ENCODE measurements at places on chromosomes 1 and 21.

GRCh38 chr21:17763288-17764037 lies 55.7 kb downstream of the C21orf91 start:
- no peak for DNase-seq

DNA sequence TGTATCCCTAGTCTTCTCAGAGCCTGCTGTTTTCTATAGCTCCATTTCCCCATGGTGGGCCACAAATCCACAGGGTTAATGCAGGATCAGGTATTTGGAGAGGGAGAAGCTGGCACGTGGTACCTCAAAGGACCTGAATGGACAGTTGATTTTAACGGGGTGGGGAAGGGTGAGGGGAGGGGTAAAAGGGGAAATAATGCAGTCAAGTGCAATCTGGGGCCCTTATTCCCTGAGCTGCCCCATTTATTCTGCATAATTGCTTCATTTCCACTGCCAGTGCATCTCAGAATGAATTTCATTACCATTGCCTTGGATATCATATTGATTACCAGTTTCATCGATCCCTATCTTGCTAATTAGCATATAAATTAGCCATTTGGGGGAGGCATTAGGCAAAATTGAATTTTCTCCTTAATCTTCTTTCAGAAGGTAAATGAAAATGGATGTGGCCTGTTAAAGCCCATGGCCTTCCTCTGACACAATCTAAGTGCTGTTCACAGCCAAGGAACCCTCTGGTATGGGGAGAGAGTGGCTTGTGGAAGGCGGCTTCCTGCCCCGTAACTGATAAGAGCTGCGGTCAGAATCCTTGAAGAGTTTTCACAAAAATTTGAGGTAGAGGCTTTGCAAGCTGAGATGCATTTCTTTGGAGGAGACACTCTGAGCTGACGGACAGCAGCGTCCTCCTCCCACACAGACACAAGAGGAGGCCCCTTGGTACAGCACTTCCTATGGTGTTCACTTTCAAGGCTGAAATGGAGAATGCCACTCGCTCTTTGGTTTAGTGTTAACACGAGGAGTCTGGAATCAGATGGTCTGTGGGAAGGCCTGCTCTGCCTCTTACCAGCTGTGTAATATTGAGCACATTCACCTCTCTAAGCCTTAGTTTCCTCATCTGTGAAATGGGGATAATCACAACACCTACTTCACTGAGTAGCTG lies 34.4 kb downstream of the PHC2 start:
- peak; percentile 97 for DNase-seq

DNA sequence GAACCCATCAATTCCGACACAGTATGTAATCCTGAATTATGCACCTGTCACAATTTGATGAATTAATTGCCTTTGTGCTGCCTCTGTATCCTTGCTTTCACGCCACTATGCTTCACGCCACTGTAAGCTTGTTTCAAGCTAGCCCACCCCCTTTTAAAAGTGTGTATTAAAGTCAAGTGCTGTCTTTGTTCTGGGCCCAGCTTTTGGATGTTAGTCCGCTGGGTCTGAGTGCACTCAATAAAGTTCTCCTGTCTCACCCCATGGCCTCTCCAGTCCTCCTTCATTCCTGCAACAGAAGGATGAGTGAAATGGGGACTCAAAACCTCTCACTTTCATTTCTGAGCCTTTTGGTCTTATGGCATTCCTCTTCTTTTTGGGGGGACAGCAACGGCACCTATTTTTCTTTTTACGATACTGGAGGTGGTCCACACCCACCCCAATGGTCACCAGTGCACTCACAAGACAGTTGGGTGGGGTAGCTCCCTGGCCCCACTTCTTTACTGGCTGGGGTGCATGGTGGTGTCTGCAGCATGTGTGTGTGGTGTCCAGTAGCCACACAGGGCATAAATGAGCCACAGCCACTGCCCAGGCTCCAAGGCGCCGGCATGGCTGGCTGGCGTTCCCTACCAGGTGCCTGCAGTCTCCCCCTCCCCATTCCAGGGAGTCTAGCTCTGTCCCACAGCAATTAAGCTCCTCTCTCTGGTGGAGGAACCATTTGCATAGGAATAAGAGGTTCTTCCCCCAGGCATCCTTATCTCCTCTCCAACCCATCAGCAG lies 1.8 kb downstream of the THEM4 start:
- DNase-seq: peak; percentile 31

DNA sequence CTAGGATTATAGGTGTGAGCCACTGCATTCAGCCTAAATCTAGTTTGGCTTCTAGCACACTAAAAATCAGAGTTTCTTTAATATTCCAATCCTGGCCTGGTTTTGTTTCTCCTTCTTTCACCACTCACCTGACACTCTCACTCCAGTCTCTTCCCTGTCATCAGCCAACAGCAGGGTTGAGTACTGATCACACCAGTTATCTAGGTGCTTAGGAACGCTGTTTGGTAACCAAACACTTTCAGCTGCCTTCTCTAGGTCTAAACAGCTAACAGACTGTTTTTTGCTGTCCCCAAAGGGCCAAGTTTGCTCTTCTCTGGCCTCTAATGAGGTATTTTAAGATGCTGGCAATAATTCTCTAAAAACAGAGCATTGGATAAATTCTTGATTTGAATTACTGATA lies 17.7 kb upstream of the FRRS1 start:
- DNase-seq: no peak

DNA sequence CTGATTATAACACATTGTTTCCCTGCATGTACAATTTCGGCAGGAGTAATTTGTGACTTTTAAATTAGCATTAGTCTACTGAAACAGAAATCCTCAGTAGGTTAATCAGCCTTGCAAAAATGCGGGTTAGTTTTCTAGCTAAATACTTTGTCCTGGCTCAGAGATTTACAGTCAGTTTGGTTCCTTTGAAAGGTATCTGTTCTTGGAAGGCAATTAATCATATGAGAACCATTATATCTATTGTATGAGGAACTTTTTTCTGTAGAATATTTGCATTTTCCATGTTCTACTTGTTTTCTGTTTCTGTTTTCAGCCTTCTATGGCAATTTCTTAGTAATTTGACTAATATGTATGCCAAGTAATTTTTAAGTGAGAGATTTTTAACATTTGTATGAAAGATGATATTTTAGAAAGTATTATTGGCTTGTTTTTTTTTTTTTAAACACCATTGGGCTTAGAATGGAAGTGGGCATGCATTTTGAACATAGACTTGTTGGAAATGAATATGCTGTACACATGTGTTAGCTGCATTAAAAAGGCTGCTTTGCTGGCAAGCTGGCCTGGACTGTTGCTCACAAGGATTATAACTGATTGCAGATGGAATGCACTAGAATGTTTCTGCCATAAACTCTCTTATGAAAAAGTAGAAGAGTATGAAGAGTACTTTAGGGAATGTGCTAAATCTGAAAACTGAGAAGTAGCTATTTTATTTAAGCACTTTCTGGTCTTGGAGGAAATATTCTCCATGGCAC lies 26.2 kb downstream of the KIF1B start:
- DNase-seq: no peak

GRCh38 chr1:47201179-47201578 lies 11.3 kb upstream of the PDZK1IP1 start:
- DNase-seq: peak; percentile 53

GRCh38 chr1:39907528-39908453 lies 6.1 kb upstream of the MYCL start:
- no peak for DNase-seq

DNA sequence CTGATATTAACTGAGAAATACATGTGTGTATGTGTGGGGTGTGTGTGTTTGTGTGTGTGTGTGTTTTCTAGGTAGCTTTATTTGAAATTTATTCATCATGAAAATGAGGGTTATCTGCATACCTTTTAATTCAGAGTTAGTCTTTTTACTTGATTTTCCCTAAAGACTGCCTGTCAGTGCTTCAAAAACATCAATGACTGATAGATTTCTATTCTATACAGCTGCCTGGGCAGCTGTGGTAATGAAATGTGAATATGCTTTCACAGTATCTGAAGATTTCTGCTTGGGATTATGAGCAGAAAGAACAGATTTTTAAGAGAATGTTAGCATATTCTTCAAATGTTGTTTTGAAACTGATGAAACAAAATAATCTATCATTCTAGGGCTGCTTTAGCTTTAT lies 119.7 kb upstream of the ZRANB2 start:
- DNase-seq: no peak

DNA sequence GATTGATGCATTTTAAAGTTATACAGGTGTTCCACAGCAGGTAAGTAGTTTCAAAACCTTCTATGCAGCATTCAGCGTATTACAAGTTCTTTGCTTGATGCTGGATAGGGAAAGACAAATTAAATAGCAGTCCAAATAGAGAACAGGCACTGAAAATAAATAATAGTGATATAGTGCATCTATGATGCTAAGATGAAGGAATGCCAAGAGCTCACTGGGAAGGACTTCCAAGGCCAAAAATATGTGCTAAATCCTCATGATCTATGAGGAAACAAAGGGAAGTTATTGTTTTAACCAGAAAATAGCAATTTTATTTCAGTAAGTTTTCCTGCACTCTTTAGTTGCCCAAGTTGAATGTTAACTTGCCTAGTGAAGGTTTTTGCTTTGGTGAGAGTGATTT lies 127.8 kb upstream of the GREM2 start:
- no peak for DNase-seq

- DNase-seq: peak; percentile 46
Observed at GRCh38 chr1:170670802-170671628, 7.1 kb downstream of the PRRX1 start.

DNA sequence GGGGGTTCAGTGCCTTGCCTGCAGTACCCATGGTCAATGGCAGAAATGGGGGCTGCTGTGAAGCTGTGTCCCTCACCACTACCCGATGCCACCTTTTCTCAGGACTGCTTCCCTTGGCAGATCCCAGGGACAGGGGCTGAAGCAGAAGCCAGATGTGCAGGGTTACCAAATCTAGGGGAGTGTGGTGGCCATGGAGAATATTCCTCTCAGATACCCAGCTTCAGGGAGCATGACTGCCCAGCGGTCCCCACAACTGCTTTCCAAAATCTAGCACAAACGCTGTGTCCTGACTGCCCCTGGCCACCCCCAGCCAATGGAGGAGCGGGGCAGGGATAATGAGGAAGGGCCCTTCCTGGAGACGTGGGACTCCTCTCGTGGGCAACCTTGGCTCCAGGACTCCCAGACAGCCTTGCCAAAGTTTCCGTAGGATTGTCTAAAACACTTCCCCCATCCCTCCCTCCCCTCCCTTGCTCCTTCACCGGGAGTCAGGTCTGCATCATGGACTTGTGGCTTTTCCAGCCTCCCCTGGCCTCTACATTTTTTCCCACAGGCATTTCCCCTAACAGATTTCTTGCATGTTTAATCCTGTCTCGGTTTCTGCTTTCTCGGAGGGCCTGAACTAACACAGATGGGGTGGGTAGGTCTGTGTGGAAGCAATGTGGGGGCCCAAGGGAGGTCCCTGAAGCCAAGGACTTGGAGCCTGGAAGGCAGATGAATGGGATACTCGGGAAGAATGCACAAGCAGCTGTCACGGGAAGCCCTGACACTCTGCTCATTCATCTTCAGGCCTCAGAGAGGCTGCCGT lies 80.5 kb downstream of the OMA1 start:
- no peak for DNase-seq

DNA sequence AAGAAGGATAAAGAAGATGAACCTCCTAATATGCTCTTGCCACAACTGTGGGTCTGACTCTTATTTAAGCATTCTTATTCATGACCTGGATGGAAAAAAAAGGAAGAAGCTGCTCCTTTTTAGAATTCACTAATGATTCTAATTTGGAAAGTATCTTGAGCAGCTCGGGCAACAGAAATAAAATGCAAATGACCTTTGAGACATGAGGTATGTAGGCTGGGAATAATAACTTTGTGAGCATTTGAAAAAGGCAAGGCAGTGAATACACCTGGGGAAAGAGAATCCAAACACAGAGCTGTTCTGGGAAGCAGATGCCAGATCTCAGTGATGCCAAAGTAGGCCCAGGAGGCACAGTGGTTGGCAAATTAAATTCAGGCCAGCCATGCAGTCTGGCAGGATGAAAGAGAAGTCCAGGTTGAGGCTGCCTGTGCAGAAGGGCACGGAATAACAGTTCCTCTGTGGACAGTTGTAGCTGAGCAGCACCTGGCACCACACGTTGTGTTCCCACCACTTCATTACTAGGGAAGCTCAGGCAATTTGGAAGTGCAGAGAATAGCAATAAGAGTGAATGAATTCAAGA lies 320.8 kb upstream of the ST6GALNAC5 start:
- DNase-seq: no peak

GRCh38 chr1:206742719-206743383 lies 27.7 kb upstream of the IL19 start:
- DNase-seq: no peak

DNA sequence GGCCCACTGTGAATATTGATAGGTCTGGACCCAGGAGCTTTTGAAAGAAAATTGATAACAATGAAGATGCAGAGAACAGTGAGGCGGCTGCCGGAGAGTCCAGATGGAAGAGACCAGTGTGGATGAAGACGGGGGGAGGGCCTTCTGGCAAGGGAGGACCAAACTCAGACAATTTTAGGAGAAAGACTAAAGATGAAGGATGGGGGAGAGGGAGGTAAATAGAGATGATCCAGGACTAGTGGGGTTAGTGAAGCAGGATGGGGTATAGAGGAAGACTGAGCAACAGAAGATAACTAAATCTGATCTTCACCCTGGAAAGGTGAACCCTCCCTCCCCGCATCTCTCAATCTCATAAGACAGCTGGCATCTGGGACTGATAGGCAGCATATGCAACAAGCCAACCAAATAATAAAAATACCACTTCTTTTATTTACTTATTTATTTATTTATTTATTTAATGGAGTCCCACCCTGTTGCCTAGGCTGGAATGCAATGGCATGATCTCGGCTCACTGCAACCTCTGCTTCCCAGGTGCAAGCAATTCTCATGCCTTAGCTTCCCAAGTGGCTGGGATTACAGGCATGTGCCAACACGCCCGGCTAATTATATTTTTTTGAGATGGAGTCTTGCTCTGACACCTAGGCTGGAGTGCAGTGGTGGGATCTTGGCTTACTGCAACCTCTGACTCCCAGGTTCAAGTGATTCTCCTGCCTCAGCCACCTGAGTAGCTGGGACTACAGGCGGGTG lies 10.5 kb downstream of the EIF3I start:
- no peak for DNase-seq

DNA sequence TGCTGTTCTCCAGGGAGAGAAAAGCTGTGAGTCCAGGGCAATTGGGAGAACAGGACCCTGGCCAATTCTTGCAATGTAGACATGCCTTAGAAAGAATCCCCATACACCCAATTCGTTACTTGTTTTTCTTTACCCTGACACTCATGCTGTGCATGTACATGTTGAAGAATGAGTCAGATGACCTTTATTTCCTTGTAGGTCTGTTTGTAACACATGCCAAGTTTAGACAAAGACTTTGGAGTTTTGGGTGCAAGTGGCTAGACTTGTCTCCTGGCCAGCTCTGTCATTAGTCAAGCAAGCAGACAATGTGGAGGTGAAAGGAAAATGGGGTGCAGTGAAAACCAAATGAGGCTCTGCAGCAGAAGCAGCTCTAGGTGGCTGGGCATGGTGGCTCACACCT lies 38.1 kb downstream of the GNPAT start:
- no peak for DNase-seq

GRCh38 chr1:61552630-61553305 lies 172.2 kb downstream of the TM2D1 start:
- no peak for DNase-seq
